Gastroesophageal sphincter (tissue), 4 donors: ENCODE measurements at places on chromosomes 6 and 20.
A peak's percentile ranks its signal among the peaks of the same experiment; 100 is the strongest.

DNA sequence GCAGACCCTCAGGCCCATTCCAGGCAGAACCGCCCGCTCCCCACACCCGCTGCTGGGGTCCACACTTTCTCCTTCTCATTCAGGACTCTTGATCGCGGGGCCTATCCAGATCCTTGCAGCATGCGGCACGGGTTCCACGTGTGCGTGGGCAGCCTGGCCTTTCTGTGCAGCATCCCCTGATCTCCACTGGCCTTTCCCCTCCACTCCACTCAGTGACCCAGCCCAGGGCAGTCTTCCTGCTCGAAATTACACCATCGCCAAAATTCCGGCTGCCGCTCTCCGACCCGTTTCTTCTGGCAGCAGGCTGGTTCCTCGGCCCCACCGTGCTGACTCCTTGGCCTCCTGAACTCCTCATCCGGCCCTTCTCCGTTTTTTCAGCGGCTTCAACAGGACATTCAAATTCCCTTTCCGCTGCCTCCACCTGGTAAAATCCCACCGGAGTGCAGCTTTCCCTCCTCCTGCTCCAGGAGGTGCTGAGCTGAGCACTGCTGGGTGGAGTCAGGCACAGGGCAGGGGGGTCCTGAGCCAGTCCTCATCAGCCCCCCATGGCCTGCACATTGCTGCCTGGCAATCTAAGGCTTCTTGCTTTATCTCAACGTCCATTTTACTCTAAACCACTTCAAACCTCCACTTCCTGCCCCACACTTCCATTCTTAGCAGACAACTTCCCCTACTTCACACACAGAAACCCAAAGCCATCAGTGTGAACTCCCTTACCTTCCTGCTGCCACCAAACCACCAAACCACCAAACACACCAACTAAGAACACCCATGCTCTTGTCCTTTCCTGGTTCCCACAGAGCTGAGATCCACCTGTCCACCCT is 9.0 kb downstream of the SFT2D1 start:
- no peak for ATAC-seq

DNA sequence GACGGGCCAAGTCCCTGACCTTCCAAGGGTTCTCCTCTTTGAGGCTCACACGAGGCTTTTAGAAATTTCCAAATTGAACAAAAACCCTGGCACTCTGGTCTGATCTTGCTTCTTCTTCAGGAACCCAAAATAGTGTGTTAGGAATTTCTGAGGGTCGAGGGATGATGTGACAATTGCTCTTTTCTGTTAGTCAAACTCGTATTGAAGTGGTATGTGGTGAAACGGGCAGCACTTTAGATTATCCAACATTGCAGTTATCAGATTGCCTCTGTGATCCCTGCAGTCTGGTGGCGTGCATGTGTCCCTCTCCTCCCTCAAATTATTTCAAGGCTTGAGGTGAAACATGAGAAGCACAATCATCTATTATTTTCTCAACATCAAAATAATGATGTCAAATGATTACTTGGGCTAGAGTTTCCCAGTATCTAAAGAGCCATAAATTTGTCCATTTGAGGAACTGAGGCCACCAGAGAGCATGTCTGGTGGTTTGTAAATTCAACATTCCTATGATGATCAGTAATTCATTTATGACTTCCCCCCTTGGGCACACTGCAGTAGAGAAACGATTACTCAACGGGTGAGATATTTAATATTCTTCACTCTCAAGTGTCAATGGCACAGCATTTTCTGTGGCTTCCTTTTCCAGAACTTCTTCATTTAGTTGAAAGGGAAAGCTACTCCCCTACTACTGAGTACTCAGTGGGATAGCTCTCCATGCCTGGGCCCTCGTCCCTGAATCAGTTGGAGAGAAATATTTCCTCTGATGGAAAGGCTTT is 308.6 kb upstream of the MAP3K7 start:
- ATAC-seq: no peak

- ATAC-seq: no peak
Measured at GRCh38 chr6:155155787-155156447, 107.9 kb upstream of the CLDN20 start.

DNA sequence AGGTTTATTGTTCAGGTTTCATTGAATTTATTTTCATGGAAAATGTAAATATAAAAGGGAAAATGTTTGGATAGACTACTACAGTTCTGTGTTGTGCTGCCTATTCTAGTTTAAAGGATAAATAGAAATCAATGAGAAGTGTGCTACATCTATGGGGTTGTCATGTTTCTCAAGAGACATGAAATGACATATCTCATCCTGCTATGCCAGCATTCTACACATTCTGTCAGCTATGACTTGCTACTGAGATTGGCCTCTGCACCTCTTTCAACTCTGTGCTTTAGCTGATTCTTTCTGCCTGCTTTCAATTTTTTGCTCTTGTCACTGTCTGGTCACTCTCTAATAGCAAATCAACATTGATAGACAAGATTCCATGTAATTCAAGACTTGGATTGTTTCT is 33.8 kb upstream of the COL19A1 start:
- no peak for ATAC-seq

- ATAC-seq: no peak
Measured at GRCh38 chr6:47245745-47246371, 63.8 kb downstream of the TNFRSF21 start.

DNA sequence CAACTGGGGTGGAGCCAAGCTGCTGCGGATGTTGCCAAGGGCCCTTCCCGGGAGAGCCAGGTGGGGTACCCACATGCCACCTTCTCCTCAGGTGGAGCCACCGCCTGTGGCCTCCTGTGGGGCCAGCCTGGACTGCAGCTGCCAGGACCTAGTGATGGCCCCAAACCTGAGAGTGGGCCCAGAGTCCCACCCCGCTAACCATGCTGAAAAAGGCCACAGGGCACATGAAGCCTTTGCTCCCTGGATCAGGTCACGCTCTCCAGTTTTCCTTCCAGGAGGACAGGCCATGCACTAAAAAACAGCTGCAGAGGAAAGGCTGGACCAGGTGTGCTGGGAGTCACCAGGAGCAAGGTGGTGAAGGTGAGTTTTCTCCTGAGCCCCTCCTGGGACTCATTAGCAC is 73.9 kb upstream of the SLC22A16 start:
- no peak for ATAC-seq

DNA sequence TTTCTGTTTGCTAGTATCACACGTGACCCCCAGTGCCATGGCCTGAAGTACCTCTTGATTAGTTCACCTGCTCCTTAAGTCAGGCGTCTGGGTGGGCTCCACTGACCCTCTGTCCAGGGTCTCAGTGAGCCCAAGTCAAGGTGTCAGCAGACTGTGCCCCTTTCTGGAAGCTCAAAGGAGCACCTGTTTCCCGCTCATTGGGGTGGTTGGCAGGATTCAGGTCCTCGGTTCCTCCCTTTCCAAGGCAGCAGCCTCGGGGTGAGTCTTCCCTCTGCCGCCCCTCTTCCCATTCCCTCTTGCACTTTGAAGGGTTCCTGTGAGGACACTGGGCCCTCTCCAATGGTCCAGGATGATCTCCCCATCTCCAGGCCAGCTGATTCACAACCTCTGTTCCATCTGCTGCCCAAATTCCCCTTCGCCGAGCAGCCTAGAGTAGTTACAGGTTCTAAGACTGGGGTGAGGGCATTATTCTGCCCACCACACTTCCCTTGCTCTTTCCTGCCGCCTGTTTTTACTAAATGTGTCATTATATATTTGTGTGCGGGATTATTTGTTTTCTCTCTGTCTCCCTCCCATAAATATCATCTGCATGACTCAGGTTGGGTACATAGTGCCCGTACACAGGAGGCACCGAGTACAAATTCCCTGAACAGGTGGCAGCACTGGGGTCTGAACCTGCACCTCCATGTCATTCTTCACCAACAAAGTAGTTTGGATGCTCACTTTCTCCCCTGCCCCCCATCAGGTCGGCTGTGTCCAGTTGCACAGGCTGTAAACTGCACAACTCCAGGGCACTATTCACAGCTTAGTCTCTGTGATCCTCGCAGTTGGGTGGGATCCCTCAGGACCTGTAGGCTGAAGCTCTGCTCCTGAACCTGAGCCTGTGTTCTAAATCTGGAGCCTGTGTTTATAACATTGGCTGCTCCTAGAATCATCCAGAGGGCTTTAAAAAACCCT is 58.5 kb downstream of the RBM38 start:
- ATAC-seq: no peak

GRCh38 chr6:26158581-26159356 is 71.5 kb downstream of the HFE start:
- ATAC-seq: no peak

- ATAC-seq: no peak
Measured at GRCh38 chr6:155265843-155266535, 2.2 kb downstream of the CLDN20 start.

DNA sequence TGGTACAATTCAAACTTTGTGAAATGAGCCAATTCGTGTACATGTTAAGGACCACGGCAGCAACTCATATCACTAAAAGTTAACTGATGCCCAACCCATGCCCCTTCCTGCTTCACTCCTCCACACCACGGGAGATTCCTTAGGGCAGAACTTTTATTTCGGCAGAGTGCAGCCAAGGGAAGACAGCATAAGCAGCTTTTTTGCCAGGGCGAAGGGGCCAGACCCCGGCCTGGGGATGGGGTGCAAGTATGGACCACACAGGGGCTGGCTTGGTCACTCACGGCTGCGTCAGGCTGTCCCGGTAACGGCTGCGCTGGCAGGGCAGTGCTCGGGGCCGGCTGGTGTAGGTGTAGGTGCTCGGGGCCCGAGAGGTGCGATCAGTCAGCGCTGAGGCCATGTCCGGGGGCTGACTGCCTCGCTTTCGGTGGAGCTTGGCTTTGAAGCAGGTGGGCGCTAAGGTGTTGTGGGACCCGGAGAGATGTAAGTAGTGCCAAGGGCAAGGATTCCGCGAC is 792 bp downstream of the RSPH3 start:
- ATAC-seq: peak; percentile 16

DNA sequence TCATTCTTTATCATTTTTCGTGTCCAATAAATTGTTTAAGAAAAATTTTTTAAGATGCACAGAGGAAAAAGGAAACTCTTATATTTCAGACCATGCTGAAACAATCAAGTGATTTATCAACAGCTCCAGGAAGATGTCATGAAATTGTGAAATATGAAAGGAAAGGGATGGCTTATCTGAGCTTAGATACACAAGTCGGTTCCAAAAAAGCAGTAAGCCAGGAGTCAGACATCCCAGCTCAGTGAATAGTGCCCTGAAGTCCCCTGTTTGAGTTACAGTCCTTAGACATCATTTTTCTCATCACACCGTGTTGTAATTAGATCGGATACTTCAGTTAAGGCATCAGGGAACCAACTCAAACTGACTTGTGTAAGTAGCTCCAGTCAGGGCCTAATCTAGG is 91.0 kb upstream of the SSTR4 start:
- peak; percentile 72 for ATAC-seq

DNA sequence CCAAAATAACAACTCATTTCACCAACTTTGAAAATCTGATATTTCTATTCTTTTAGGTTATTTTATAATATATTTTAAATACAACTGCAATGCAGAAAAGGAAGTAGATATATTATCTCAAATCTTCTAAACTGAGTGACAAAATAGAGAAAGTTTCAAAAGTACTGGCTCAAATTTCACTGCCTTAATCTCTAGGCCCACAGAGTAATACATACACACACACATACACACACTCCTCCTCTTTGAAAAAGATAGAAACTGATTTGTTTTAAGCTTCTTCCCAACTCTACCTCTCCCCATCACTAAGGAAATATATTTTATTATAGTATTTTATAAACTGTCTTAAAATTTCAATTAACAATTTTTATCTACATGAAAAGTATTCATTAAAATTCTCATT is 36.2 kb downstream of the ARHGAP18 start:
- no peak for ATAC-seq

DNA sequence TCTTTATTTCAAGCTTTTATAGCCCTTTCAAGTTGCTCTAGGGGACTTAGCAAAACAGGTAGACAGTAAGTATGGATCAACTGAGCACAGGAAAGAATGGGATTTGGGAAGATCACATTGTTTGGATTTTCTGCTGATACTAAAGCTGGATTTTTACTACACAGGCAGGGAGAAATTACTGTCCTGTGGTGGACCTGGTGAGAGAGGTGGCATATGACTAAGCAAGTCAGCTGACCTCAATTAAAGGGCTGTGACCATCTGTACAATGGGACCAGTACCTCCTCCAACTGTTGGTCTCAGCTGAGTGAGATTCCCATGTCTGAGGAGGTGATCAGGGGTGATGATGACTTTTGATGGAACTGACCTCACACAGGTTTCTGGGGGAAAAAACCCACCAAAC is 28.0 kb downstream of the RREB1 start:
- no peak for ATAC-seq

DNA sequence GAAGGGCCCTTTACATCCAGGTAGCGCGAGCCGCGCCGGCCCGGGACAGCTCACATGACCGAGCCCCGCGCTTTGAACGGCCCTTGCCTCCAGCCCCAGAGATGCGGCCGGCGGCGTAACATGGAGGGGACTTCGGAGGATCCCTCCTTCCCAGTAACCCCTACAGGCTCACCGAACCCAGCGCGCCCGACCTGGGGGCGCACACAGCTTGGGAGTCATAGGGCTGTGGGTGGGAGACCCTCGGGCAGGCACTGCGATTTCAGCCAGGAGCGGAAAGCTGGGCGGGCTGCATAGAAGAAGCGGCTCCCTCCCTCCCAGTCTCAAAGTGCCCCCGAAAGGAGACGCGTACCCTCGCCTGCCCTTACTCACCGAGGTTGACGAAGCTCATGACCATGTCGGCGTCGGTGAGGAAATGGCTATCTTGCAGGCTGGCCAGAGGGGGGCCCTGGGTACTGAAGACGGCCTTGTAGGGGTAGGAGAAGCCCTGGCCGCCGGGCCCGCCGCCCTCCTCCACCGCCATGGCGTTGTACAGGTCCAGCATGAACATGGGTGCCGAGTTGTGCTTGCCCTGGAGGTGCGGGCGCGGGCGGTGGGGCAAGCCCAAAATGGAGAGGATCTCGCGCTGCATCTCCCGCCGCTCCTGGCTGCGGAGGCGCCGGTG is 975 bp downstream of the BMP7 start:
- no peak for ATAC-seq

DNA sequence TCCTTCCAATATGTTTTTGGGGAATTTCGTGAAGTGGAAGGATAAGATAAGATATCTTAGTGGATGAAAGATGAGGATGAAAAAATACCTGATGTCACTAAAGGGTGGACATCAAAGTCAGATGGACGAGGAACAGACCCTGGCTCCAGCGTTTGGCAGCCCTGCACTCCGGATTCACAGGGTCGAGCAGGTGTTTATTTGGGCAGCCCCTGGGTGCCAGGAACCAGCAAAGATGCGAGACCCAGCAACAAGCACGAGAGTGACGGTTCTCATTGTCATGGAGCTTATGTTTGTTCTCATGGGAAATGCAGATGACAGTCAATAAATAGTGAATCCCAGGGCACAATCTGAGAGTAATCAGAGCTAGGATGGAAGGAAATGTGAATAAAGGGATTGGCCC is 131.1 kb downstream of the PHACTR3 start:
- no peak for ATAC-seq

DNA sequence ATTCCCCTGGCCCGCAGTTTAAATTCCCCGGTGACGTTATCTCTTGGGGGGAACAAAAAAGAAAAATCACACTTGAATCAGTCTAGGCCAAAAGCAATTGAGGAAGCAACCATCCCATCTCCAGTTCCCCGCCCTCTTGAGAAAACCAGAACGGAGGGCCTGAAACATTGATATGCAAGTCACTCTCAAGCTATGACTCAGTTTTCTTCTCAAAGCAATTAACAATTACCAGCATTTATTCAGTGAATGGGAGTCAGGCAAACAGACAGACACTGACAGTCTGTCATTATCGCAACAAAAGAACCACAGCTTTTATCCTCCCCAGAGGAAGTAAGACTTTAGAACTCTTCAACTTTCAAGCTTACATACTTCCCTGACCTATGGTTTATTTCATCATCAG is 100.9 kb downstream of the OPRM1 start:
- no peak for ATAC-seq

GRCh38 chr6:17096096-17096495 is 5.8 kb upstream of the STMND1 start:
- ATAC-seq: no peak

GRCh38 chr6:1297746-1298145 is 14.2 kb upstream of the FOXQ1 start:
- no peak for ATAC-seq
